ENCODE measurements at places on chromosomes 6 and 20.

- no peak for DNase-seq
These were observed 69.8 kb downstream of the ARID1B start for GRCh38 chr6:156846845-156847599.

DNA sequence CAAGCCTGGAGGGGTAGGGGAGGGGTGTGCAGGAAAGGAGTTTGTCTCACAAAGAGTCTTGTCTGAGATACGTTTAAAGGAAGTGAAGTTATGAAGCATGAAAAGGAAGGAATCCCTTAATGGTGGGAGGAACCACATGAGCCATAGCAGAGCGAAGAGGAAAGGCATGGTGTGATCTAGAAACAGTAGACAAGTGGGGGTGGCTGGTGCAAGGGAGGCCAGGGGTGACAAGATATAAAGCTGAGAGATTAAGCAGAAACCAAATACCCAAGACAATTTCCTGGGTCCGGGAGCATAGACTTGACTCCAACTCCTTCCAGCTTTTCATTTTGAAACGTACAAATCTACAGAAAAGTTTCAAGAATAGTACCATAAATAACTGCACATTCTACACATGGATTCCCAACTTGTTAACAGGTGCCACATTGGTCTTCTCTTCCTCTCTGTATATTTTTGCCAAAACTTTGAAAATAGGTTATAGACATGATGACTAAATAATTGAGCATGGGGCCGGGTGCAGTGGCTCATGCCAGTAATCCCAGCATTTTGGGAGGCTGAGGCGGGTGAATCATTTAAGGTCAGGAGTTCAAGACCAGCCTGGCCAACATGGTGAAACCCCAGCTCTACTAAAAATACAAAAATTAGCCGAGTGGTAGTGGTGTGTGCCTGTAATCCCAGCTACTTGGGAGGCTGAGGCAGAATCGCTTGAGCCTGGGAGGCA, 211.6 kb downstream of the SLC24A3 start:
- no peak for DNase-seq

- no peak for DNase-seq
These were observed 297.2 kb downstream of the TSHZ2 start for GRCh38 chr20:53269380-53269779.

- no peak for DNase-seq
These were observed 1.9 kb downstream of the TGM2 start for GRCh38 chr20:38162878-38163875.

DNA sequence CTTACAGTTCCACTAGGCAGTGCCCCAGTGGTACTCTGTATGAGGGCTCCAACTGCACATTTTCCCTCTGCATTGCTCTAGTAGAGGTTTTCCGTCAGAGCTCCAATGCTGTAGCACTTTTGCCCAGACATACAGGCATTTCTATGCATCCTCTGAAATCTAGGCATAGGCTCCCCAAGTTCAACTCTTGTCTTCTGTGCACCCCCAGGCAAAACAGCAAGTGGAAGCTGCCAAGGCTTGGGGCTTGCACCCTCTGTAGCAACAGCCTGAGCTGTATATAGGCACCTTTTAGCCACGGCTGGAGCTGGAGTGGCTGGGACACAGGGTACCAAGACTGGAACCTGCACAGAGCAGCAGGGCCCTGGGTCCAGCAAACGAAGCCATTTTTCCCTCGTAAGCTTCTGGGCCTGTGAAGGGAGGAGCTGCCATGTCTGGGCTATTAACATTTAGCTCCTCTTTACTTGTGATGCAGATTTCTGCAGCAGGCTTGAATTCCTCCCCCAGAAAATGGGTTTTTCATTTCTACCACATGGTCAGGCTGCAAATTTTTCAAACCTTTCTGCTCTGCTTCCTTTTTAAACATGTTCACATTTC, 596.2 kb upstream of the ADGRB3 start:
- no peak for DNase-seq

- no peak for DNase-seq
These were observed 54.9 kb downstream of the CD40 start for GRCh38 chr20:46172961-46173536.

DNA sequence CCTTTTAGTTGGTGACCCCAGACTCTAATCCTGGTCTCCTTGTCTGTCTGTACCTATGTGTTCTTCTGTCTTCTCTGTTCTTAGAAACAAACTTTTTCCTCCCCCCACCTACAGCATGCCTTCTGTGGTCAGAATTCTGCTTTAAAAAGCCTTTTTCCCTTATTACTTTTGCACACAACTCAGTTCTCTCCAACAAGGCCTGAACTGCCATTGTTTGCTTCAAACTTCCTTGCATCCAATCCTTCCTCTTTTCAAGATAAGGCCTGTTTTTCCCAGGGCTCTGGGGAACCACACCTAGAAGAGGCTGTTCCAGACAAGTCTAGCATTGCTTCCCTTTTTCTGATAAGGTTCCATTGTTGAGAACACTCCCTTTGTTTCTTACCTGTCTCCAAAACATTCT, 22.2 kb upstream of the NCOA3 start:
- no peak for DNase-seq

- no peak for DNase-seq
These were observed 39.1 kb downstream of the FAM120B start for GRCh38 chr6:170345662-170346061.

DNA sequence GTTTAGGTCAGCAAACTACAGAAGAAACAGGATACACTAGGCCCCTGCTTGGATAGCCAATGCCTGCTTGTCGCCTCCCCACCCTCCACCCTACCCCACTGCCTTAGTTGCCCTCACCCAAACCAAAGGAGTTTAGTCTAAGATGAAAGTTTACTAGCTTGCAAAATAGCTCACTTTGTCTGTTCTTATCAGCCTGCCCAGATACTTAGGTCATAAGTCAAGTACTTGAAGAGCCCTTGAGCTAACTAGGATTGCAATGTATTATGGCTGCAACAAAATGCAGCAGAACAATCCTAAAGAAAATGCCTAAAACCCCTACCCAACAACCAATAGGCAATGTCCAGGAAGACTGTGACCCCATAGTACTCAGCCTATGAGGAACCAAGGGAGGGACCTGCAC, 7.3 kb upstream of the ENTPD6 start:
- no peak for DNase-seq

DNA sequence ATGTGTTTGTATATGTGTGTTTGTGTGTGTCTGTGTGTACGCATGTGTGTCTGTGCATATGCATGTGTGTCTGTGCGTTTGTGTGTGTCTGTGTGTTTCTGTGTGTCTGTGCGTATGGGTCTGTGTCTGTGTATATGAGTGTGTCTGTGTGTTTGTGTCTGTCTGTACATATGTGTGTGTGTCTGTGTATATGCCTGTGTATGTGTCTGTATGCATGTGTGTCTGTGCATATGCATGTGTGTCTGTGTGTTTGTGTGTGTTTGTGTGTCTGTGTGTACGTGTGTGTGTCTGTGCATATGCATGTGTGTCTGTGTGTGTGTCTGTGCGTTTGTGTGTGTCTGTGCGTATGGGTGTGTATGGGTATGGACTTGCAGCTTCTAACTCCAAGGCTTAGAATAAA, 174.0 kb upstream of the NOX3 start:
- no peak for DNase-seq

- no peak for DNase-seq
These were observed 137.9 kb downstream of the RPS12 start for GRCh38 chr6:132952031-132952867.

DNA sequence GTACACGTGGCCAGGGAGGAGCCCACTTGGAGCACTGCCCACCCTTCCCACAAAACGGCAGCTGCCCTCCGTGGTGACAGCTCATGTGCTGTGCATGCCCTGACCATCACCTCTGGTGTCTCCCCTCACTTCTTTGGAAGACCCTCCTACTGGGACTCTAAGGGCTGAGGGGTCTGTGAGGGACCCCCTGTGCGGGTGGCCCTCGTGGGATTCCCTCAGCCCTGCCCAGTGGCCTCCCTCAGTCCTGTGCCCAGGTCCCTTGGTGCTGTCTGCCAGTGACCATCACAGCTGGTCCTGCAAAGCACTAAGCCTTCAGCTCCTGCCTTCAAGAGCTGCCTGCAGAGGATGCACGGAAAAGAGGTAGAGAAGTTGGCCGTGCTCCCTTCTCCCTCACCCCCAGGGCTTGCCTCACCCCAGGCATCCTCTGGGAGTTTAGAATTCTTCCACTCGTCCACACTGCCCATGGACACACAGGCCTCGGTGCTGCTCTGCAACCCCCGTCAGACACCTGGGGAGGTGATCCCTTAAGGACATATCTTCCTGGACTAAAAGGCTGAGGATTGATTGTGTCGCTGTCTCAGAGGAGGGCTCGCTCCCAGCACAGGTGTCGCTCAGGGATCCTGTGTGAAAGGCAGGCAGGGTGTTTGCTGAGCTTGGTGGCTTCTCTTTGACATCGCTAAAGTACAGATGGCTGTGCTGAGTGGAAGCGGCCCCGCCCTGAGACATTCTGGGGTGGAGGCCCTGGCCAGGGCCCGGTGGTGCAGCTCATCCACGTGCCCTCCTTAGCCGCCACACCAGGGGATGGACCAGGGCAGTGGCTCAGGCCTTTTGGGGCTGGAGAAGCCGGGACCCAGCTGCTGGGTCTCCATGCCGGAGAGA, 119.5 kb upstream of the FRMD1 start:
- no peak for DNase-seq

- no peak for DNase-seq
These were observed 248.4 kb downstream of the SAMD5 start for GRCh38 chr6:147756891-147757290.

DNA sequence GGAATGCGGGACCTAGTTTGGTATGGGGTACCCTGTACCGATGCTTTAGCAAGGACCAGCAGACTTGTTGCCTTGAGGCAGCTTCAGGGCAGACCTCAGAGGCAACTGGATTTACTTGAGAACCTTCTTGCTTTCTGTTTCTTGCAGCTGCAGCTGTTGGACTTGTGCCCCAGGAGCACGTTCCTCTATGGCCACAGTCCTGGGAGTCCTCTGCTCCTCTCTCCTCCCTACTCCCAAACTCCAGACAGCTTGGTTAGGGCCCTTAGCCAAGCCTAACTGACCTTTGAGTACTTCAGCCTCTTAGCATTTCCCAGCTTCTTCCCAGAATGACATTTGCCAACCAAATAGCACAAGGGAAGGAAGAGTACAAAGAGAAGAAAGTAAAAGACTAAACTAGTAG, 34.7 kb downstream of the GHRH start:
- no peak for DNase-seq

DNA sequence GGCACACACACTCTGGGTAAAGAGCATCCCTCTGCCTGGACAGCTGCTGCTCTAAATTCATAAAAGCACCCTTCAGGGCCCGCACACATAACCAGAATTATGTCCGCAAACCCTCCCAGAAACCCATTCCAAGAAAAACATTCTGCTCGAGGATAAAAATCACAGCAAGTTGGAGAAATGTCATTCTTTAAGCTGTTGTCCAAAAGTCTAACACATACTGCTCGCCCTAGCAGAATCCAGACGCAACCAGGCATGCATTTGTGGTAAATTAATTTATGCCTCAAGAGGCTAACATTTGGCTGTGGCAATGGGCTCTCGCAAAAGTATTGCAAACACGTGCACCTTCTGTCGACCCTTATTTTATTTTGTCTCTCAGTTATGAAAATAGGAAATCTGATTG, 116.1 kb upstream of the INSM1 start:
- DNase-seq, result no peak

DNA sequence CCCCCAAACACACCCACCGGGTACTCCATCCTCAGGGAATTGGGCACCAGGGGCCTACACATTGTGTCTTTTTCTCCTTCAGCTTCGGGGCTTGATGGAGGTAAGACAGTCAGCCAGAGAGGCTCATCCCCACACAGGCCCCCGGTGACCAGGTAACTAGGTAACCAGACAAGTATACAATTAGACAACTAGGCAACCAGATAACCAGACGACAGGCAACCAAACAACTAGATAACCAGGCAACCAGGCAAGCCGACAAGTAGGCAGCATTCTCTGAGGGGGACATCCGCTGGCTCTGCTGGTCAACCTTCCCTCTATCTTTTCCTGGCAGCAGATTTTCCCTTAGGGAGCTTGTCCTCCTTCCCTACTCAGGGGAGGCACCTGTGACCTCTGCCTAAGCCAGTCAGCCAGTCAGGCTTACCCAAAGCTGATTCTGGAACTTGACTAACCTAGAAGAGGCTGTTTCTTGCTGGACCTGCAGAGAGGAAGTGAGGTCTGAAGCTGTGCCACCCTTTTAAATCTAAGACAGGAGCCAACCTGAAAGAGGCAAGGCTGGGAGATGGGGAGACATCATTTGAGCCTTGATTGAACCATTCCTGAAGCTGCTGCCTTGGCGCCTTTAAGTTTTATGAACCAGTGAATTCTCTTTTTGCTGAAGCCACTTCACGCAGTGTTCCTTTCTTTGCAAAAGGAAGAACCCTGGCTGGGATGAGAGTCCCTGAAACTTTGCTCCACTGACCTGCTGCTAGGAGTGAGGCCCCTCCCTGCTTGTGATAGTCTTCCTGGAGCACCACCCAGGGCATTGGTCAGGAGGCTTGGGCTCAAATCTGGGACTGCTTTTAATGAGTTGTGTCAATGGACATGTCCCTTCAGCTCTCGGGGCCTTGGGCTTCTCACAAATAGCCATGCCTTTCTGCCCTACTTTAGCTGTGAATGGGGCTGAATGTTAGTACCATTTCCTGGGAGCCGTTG, 96.4 kb upstream of the RNF24 start:
- no peak for DNase-seq

DNA sequence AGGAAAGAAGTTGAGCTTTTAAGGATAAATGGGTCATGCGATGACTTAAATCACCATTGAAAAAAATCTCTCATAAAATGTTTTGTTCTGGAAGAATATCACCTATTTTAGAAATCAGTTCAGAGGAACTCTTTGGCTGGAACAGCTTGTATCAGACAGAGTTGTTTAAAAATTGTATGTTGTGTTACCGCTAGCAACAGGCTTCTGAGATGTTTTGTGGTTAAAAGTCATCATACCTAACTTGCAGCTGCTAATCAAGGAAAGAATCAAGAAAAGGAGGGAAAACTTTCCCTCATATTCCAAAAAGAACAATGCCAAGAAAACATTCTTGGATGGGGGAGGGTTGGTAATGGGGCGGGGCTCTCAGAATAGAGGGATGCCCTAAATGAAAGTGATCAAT, 220.7 kb upstream of the CITED2 start:
- DNase-seq, result no peak
